Hematopoietic multipotent progenitor cell treated with erythropoietin and hydrocortisone succinate and interleukin-3 and kit ligand, for 8 days (in vitro differentiated cells): ENCODE measurements at places on chromosomes 6 and 20.

DNA sequence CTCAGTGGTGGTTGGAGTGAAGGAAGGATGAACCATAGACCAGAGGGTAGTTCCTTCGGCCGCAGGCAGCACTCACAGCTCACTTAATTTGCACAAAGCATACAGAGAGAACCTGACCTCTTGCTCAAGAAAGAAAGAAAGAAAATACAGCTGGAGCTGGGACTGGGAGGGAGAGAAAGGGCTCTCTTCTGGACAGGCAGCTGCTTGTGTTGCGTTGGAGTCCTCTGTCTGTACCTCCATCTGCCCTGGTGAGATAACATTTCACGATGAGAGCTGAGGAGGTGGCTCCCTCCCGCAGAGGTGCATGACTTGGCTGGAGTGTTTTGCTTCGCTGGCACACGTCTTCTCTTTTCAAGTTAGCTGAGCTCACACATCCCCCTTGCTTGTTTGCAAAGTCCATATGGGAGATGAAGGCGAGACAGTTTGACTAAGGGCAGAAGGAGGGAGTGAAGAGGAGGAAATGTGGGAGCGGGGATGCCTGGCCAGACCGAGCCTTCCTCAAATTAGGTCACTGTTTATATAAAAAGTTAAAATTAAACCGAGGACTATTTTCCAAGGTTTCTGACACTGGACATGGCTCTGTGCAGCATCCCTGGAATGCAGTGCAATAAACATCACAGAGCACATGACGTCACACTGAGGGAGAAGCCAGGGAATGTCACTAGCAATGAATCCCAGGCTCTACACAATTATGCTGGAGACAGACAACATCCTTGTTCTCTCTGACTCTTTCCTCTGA, 359.4 kb downstream of the CD83 start:
- DNase-seq, result peak; percentile 96

DNA sequence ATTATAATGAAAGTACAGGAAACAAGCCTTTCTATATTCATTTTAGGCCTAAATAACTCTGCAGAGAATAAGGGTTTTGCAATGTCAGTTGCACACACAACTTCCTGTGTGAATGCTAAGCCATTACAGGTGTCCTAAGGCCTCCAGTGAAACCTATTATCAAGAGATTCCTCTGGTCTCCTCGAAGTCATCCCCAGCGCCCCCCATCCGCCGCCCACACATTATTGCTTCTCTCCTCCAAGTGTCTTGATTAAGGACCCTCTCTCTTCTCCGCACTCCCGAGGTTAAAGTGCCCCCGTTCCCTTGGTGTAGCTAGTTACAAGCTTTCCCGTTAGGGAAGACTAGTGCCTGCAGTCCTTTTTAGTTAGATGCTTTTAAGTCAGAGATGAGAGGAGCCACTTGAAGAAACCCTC, 1.3 kb downstream of the HIVEP2 start:
- DNase-seq, result peak; percentile 6

DNA sequence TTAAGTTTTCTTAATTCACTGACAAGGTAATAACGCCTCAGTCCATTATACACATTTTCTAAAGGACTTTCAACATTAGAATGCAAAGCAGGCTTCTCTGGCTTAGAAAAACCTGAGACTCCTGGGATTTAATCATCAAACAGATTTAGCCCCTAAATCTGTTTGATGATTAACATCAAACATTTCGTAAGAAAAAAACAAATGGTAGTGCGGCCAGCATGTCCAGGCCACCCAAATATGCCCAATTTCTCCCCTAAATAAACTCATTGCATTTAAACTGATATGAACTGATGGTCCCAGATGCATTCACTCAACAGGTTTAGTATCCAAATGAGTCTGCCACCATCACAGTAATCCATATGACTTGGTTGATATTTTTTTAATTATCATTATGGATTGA, 6.2 kb downstream of the TMEM74B start:
- DNase-seq, result no peak

DNA sequence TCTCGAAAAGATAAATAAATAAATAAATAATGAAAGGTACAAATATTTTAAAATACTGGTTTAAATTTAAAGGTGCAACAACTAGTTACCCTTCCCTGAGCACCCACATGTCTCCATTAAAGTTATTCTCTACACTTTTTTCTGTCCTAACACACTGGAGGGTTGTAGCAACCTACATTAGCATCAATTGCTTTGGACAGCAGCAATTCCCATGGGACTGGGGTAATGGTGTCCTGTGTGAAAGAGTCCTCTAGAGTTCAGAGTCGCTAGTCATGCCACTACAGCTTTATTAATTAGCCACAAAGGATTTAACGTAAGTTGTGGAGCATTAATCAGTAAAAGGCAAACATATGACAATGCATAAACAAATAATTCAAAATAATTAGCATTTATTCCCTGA, 14.1 kb upstream of the CD24 start:
- no peak for DNase-seq

DNA sequence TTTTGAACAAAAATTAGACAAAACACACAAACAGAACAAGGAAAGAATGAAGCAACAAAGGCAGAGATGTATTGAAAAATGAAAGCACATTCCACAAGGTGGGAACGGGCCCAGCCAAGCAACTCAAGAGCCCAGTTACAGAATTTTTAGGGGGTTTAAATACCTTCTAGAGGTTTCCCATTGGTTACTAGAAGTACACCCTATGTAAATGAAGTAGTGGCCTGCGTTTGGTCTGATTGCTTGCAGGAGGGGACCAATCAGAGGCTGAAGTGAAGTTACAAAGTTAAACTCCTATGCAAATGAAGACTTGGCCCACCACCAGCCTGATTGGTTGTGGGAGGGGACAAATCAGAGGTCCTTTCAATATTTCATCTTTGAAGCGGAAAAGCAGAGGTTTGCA, 593.7 kb upstream of the MMS22L start:
- DNase-seq, result no peak
